Aorta (tissue), 5 donors: ENCODE measurements at places on chromosomes 3 and 15. TPM values are rescaled to one million over a fixed set of nuclear protein-coding genes. Genes with fewer than 3 reads are reported as not detected.

The HTD2 gene
- total RNA-seq = 6.5 TPM

GRCh38 chr3:188165596-188165995, 11.6 kb downstream of the LPP start:
- no peak for DNase-seq

The KIF23 gene
- total RNA-seq = 5.8 TPM

DNA sequence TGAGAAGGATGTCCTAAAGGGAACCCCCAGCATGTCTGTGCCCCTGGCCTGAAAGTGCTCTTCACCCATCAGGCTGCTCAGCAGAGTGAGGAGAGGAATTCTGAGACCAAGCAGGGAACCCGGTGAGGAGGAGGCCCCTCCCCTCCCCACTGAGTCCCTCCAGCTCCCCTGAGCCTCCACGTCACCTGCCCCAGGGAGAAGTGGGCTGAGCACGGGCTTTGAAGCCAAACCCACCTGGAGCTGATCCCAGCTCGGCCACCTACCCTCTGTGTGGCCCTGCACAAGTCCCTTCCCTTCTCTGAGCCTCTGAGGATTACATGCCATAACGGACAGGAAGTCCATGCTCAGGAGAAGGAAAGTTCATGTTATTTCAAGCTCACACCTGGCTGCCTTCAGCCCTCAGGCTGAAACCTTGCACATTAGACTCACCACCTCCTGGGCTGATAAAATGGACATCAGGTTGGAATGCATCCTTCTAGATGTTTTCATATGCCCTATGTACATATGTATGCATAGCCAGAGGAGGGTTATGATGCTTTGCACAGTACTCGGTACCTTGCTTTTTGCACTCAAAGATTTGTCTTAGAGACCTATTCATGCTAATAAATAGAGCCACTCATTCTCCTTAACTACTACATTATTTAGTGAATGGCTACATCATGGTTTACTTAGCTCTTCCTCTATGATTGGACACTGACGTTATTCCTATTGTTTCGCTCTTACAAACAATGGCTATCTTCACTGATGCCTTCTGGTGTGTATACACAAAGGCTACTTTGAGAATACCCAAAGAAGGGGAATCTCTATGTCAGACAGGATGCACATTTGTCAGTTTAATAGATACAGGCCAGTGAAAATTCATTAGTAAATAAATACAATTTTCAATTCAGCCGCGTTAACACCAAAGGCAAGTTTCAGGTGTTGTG, 31.6 kb upstream of the GATA2 start:
- DNase-seq = no peak

- DNase-seq = no peak
Measured at GRCh38 chr3:180093535-180093934, 56.8 kb upstream of the PEX5L start.

The POPDC2 gene
- total RNA-seq = 11.5 TPM

GRCh38 chr15:33395846-33396245, 85.1 kb downstream of the RYR3 start:
- DNase-seq = no peak

The GPR27 gene
- total RNA-seq = 1.6 TPM

The SPATA12 gene
- not detected for total RNA-seq

- DNase-seq = peak; percentile 94
Measured at GRCh38 chr3:128383316-128384235, 83.1 kb downstream of the DNAJB8 start.

DNA sequence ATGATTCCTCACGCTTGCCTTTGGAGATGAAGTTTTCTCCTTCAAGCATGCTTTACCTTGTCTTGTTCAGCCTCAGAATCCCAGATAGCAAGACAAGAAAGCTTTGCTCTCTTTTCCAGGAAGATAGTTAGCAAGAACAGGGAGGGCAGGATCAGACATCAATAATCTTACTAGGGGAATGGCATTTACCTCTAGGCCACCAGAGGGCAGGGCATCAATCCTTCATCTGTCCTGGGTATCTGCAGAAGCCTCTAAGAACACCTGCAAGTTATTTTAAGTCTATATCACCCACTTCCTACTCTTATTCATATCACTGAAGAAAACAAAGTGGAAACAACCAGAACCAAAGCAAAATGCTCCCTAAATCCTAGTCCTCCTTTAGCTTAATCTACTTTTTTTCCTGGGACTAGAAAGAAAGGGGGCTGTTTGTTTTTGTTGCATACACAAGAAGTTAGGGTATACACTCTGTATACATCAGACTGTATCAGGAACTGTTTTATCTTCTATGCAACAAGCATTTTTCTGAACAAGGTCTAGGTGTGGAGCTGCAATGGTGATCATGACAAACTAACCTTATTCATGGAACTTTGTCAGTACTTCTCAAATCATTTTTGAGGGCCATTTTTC, 862.5 kb downstream of the CADM2 start:
- DNase-seq = no peak

The MME gene
- total RNA-seq = 3.1 TPM

DNA sequence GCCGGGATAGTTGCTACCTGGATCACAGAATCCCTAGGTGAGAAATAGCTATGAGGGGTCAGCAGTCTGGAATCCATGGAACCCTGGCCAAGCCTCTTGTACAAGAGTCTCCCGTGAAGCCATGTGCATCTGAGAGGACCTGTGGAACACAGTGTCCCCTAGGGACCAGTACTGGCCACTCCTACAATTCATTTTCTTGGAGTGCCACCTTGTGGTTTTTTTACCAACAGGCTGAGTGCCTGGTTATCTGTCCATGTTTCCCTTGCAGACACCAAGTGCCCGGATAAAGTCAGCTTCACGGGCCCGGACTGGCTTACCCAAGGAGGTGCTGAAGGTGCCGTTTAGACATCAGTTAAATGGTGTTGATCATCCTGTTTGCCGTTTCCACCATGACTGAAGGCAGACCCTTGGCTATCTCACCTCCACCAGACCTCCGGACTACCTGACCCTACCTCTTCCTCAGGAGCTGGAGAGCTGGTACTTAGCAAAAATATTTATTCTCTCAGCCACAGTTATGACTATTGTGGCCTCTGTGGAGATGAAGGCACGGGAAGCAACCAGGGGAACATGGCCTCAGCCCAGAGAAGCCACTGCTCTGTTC, 93.9 kb downstream of the RBPMS2 start:
- no peak for DNase-seq

The FRMD4B gene
- total RNA-seq = 73.6 TPM
